T-helper 17 cell (primary cell): ENCODE measurements at places on chromosomes 4 and X. TPM values are rescaled to one million over a fixed set of nuclear protein-coding genes. Genes with fewer than 3 reads are reported as not detected.

DNA sequence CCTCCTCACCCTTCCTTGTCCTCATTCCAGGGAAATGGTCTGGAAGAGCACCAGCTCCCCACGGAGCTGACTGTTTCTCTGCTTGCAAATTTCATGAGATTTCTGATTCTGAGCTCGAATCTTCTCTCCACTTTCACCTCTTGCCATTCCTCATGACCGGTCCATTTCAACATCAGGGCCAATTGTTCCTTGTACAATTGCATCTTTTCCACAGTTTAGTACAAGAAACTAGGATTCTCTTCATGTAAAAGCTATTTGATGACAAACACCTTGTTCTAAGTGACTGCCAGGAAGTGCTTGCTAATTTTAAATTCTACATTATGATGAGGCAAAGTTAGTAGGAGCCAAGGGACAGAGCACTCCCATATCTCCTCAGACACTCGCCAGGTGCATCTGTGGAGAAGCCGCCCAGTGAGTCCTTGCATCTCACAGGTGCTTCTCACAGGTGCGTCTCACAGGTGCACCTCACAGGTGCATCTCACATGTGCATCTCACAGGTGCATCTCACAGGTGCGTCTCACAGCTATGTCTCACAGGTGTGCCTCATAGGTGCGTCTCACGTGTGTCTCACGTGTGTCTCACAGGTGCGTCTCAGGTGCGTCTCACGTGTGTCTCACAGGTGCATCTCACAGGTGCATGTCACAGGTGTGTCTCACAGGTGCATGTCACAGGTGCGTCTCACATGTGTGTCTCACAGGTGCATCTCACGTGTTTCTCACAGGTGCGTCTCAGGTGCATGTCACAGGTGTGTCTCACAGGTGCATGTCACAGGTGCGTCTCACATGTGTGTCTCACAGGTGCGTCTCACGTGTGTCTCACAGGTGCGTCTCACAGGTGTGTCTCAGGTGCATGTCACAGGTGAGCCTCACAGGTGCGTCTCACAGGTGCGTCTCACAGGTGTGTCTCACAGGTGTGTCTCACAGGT is 3.0 kb upstream of the PDE6B start:
- no peak overlapping the region for H3K4me3 ChIP-seq
- H3K27ac ChIP-seq: no peak overlapping the region
- H3K36me3 ChIP-seq: peaks cover 2% of the 10 kb centered on the region
- no peak for DNase-seq
- no peaks in the 10 kb centered on the region for H3K4me1 ChIP-seq
- H3K27me3 ChIP-seq: peaks cover 28% of the 10 kb centered on the region

DNA sequence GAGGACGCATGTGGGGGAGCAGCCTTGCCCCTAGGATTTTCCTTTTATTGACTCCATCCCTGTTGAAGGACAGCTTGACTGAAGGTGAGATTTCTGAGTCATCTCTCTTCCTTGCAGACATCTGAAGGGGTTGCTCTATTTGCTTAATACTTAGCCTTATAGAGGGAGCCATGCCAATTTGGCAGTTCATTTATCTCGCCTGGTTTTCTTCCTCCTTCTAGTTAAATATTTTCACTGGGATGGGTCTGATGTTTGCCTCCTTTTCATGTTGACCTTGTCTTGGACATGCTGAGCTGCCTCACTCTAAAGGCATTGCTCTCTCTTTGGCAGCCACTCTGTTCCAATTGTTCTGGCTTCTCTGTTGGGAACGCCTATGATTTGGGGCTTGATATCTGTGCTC is 151.0 kb upstream of the PSAPL1 start:
- H3K36me3 ChIP-seq: no peaks in the 10 kb centered on the region
- DNase-seq: no peak
- no peak overlapping the region for H3K4me3 ChIP-seq
- H3K4me1 ChIP-seq: no peaks in the 10 kb centered on the region
- H3K27ac ChIP-seq: no peak overlapping the region
- H3K27me3 ChIP-seq: peaks cover 15% of the 10 kb centered on the region

AKAP4 gene
- not detected for total RNA-seq

OTUD6A gene
- total RNA-seq: not detected

HPSE gene
- total RNA-seq: 8.6 TPM
